Activated naive CD8-positive, alpha-beta T cell treated with anti-CD3 and anti-CD28 coated beads, Interleukin-2, amount 50 U/mL, for 16 hours (primary cell): ENCODE measurements at places on chromosomes 3 and 15.

DNA sequence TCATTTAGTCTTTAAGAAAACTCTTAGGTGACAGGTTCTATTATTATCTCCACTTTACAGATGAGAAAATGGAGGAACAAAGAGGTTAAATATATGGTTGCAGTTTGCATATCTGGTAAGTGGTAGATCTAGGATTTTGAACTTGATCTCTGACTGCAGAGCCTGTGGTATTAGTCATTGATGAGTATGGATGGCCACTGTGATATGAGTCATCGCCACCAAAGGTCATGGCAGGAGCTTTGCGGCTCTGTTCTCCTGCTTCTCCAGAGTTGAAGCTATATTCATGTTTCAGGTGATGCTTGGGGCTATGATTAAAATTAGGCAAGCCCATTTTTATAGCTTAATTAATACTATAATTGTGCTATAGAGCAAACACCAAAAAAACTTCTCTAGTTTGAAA is 306.2 kb upstream of the DPPA4 start:
- no peak for DNase-seq

DNA sequence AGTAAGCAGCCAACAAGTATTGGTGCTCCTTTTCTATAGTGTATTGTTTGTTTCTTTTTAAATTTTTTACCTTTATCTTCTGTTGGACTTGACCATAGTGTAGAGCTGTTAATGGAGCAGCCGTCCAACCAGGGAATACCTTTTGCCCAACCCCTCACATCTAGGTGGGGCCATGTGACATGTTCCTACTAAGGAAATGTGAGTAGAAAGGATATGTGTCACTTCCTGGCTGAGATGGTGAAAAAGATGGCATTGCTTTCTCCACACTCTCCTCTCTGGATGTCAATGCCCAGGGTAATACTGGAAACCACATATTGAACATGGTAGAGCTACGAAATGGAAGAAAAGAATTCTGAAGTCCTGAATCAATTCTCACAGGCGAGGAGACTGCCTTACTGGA is 218.8 kb downstream of the TBL1XR1 start:
- no peak for DNase-seq

GRCh38 chr3:17709236-17709810 is 33.1 kb downstream of the TBC1D5 start:
- DNase-seq, result no peak

- DNase-seq, result no peak
These were observed 32.9 kb downstream of the VGLL4 start for GRCh38 chr3:11610700-11611275.

DNA sequence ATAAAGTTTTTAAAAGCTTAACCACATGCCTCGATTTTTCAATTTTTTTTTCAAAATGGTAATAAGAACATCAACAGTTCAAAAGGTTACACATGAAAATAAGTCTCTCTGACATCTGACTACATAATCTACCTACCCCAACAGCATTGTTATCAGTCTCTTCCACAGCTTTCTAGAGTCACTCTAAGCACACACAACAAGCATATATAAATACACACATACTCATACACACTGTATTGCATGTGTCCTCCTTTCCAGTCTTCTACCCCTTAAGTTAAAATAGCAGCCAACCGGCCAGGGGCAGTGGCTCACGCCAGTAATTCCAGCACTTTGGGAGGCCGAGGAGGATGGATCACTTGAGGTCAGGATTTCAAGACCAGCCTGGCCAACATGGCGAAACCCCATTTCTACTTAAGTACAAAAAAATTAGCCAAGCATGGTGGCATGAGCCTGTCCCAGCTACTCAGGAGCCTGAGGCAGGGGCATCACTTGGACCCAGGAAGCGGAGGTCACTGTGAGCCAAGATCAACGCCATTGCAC is 12.2 kb downstream of the TBL1XR1 start:
- no peak for DNase-seq

DNA sequence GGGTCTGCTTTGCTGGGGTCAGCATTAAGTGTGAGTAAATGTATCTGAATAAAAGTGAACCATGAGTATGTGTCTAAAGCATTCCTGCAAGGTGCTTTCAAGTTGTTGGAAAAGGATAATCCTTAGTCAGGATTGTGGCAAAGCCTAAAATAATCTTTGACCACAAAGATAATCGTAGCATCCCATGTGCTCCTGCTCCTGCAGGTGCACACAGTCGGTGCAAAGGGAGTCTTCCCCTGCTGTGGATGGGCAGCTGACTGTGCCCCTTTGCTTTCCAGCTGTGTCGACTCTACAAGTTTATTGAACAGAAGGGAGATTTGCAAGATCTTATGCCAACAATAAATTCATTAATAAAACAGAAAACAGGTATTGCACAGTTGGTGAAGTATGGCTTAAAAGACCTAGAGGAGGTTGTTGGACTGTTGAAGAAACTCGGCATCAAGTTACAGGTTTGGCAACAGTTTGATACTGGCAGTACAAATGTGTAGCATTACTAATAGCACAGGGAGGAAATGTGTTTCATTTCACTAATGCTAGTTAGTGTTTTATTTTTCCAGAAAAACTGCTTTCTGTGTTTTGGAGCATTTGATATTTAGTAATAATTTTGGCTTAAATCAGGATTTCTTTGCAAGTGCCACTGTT is 22.6 kb downstream of the SRP14 start:
- DNase-seq, result no peak

DNA sequence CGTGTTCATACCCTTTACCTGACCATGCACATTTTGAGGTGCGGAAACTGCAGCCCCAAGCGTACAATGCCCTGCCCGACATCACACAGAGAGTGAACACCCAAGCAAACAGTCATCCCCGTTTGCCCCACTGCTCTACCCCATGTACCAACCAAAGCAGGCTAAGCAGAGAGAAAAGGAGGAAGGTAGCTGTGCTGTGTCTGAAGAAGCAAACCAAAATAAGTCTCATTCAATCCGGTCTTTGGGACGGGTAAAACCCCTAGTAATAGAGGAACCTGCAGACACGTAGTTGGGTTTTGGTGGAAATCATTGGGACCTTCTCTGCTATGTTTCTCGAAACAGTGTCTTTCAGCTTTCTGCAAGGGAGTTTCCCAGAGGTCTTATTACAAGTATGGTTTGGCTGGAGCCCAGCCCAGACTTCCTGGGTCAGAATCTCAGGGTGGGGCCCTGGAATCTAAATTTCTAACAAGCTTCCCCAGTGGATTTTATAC is 164.6 kb upstream of the HES1 start:
- DNase-seq, result no peak

- DNase-seq, result no peak
These were observed 7.4 kb downstream of the LRRC58 start for GRCh38 chr3:120341658-120342346.

- DNase-seq, result no peak
These were observed 39.4 kb downstream of the LEO1 start for GRCh38 chr15:51932161-51932560.

DNA sequence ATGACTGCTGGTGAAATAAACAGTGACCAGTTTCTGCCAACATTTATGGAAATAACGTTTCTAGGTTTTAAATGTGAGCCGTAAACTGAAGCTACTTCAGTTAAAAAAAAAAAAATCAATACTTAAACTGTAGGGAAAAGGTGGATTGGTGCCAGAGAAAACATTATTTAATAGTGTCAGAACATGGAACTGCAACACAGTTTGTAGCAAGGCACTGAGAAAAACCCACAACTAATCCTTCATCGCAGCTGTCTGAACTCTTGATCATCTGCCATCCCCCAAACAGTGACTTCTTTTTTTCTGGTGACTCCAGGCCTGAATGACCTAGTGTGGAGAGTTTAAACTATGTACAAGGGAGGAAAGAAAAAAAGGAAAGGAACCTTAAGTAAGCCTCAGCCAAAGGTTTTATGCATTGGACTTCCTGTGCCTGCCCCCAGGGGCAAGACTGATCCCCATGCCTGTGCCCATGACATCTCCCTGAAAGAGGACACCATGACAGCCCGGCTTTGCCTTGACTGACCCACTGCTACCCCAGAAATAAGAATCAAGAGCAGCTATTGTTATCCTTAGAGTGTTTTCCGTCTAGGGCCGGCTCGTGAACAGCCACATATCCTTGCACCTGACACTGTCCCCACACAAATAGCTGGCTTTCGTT is 33.1 kb downstream of the CRTAP start:
- no peak for DNase-seq

DNA sequence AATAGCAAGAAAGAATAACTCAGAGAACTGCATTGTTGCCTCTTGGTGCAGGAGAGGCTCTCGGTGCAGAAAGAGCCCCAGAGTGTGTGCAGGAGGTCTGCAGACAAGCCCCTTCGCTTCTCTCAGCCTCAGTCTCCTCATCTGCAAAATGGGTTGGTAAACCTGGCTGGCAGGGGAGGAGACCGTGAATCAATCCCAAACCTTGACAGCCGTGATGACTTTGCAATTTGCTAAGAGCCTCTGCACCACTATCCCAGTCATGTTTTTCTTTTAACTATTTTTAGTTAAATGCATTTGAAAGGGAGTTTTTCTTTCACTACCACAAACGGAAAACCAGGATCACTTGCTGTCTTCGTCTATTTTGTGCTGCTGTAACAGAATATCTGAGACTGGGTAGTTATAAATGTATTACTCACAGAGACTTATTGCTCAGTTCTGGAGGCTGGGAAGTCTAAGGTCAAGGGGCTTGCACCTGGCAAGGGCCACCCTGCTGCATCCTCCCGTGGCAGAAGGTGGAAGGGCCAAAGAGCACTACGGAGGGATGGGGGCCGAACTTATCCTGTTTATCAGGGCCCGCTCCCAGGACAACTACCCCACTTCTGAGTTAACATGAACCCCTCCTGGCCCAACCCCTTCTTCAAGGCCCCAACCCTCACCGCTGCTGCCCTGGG is 14.2 kb upstream of the IQSEC1 start:
- no peak for DNase-seq

DNA sequence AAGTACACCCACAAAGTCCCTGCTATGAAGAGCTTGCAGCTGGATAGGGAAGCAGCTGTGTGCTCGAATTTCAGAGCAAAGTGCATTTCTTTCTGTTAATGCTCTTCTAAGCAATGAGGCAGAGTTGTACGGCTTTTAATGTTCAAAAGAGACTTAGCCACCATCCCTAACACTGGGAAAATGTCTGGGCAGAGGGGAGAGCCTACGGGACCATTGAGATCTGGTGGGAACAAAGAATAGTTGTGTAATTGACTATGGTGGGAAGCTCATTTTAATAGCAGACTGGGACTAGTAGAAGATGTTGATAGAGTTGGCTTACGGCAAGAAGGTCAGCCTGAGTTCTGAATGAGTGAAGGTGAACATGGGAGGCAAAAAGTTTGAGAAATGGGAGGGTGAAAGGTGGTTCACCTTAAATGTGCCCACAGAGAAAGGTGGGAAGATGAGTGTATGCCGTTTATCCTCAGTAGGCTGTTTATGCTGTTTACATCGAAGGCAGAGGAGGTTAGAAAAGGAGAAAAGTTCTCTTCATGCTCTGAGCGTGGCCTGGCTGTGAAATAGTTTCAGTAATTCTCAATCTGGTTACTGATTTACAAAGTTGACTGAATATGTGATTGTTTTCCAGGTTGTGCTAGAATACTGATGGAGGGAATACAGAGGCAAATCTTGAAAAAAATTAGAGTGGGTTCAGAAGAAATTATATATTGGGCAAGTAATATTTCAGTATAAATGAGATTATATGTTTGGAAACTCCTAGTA is 22.9 kb upstream of the UTS2B start:
- no peak for DNase-seq

GRCh38 chr3:105791919-105792786 is 76.7 kb downstream of the CBLB start:
- DNase-seq, result no peak

- DNase-seq, result no peak
These were observed 133.4 kb downstream of the CHST2 start for GRCh38 chr3:143252931-143253330.

DNA sequence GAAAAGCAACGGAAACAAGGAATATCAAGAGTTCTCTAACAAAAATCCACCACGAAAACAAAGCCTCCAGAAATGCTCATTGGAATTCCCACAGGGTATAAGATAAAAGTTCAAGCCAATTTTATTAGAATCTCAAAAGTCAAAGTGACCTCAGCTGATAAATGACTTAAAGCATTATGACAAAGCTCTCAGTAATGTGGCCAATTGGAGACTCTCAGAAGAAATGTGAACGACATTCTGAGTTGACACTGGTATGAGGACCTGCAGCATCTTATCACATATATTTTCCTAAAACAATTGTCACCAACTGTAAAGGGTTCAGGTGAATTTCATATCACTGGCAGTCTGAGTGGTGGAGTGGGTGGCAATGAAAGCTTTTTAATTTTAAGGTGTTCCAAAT is 199.1 kb downstream of the FOXP1 start:
- DNase-seq, result no peak

DNA sequence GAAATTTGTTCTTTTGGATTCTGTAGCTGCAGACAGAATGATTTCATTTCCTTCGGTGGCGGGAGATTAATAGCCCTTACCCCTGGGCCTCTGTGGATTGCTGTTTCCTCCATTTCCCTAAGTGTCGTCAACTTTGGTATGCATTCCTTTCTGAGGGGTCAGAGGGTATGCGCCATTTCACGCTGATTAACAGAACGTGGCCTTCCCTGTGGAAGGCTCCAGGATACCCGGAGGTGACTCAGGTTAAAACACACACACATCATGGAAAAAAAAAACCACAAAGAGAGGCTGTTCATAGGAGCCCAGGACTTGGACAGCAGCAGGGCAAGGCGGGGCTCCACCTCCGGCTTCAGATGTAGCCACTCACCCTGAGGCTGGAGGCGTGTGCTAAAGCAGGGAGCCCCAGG is 51.9 kb downstream of the EPHB1 start:
- DNase-seq, result no peak

GRCh38 chr3:33001889-33002288 is 50.4 kb downstream of the CCR4 start:
- DNase-seq, result no peak

GRCh38 chr3:128537091-128537703 is 44.2 kb upstream of the GATA2 start:
- DNase-seq, result no peak

- DNase-seq, result no peak
These were observed 45.3 kb upstream of the PLCL2 start for GRCh38 chr3:16839271-16840100.

DNA sequence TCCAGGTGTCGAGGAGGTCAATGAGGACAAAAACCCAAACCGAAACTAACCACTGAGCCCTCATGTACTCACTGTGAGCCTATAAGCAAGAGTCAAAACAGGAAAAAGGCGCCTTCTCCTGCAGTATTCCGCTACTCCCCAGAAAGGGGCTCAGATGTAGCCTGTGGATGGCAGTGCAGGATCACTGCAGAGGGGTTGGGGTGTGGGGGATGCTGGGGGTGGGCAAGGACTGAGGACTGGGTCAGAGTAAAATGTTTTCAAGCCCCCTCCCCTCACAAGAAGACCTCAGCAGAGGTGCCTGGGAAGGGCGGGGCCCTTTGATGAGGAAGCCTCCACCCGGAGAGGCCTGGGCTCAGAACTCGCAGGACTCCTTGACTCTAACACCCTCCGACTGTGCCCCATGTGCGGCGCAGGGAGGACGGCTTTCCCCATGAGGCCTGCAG is 170.1 kb downstream of the OSBPL10 start:
- no peak for DNase-seq

GRCh38 chr3:24135280-24135679 is 190.2 kb downstream of the NR1D2 start:
- no peak for DNase-seq

DNA sequence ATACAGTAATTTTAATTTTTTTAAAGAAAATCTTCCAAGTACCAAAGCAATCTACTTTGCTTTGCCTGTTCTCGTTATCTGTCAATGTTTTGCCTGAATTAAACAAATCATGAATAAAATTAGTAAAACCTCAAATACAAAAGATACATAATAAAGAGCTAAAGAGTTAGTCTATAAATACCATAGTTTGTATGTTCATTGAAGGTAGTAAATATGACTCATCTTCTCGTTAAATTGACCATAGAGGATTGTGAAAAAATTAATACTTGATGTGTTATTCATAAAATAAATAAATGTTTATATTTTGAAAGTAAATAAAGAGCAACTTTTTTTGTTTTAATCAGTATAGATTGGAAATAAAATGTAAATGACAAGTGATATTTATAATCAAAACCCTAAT is 246.5 kb upstream of the PLSCR5 start:
- no peak for DNase-seq
